Skin of body (tissue), 3 donors: ENCODE measurements at places on chromosomes 5 and 9. TPM values are rescaled to one million over a fixed set of nuclear protein-coding genes. Genes with fewer than 3 reads are reported as not detected.

NOXA1 gene
- total RNA-seq, result 0.30 TPM

PAX5 gene
- total RNA-seq, result 0.30 TPM

CDC25C gene
- total RNA-seq, result 3.5 TPM

RCL1 gene
- total RNA-seq, result 25.0 TPM

PRDM9 gene
- total RNA-seq, result not detected

MEIKIN gene
- not detected for total RNA-seq

DPYSL3 gene
- total RNA-seq, result 71.4 TPM

LCN9 gene
- total RNA-seq, result not detected

TSSK1B gene
- total RNA-seq, result 0.10 TPM

PCDHB4 gene
- total RNA-seq, result 1.6 TPM

GRCh38 chr5:133843911-133844310 lies 124.5 kb downstream of the C5orf15 start:
- no peak for DNase-seq

DNA sequence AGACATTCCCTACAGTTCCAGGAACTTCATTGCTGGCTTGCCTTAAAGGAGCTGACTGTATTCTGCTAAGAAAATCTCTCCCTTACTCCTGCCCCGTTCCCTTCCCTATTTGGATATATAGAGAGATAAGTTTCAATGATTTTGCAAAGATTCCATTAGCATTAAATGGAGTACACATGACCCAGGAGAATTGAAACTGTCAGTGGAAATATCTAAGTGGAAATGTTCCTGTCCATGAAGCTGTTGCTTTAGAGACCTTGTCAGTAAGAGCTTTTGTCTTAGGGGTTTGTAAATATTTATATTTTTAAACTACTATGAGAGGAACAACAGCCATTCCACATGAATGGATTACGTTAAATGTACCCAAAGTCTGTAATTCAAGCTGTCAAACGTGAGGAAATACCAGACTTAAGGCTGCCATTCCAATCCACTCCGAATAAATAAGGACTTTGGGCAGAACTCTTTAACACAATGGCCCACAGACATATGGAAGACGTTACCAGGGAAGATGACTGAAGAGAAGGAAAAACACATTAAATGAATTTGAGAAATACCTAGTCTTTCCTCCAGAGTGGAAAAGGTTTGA lies 387.1 kb upstream of the PAPPA start:
- DNase-seq, result no peak

DNA sequence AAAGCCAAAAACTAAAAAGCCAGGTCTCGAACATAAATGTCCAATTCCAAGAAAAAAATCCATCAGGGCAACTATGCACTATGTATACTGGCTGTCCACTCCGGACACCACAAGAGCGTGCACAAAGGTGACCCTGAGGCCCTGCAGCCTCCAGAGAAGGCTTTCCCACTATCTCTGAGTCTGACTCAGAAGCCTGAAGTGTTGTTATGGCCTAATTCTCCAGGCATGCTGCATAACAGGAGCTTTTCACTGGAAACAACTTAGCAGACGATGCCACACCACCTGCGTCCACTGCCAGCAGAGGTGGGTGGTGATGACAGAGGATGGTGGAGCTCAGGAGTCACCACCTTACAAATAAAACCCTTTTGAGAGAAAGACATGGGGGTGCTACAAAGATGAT lies 63.7 kb downstream of the HABP4 start:
- no peak for DNase-seq

- no peak for DNase-seq
Observed at GRCh38 chr9:89037346-89037745, 46.1 kb downstream of the S1PR3 start.

DNA sequence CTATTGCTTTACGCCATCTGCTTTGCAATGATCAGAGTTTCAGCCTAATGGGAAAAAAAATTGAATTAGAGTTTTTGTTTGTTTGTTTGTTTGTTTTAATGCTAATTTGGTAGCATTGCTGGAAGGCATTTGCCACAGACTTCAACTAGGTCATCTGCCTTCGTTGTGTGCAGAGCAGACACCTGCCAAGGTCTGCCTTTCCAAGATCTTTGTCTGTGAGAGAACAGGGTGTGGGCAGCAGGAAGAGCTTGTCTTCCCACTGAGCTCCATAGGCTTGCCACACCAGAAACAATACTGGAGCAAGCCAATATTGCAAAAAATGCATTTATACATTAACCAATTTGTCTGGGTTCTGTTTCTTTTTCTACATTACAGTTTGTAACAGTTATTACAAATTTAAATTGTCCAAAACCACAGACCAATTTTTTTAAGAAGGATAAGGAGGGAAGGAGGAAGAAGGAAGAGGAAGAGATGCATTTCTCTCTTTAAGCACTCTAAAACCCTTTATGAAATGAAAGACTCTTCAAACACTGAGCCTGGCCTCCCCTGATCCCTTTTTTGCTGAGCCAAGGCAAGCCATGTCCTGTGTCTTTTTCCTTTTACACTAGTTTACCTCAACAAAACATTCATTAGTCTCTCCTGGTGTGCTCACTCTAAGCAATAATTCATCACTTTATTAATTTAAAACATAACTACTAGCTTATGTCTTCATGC lies 210.5 kb downstream of the SNX18 start:
- no peak for DNase-seq

GRCh38 chr5:120457839-120458507 lies 6.1 kb upstream of the PRR16 start:
- no peak for DNase-seq

GRCh38 chr5:80474929-80475328 lies 13.0 kb upstream of the FAM151B start:
- DNase-seq, result no peak

DNA sequence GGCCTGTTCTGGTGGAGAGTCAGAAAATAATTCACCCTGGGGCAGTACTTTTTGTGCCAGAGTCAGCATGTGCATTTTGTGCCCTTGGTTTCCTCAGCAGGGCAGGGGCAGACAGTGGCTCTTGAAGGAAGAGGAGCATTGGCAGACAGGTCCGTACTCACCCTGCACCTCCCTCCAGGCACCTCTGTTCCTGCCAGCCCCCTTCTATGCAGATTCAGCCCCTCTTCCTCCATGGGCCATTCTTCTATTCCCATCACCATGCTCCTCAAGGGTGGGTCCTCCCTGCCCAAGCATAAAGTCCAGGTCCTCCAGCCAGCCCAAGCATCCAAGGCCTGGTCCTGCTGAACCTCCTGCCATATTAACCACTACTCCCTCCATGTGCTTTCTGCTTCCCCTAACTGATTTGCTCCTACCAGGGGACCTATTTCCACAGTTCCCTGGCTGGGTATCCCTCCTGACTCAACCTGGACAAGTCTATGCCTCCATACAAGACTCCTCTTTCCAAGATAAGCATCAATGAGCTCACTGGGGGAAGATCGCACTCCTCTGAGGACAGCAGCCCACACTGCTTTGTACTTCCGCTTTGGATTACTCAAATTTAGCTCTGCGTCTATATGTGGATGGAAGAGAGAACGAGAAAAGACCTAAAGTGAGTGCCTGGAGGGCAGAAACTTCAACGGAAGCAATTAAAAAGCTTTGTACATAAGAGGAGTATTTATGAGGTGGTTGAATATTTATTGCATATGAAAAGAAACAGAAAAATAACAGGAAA lies 9.3 kb upstream of the ACSL6 start:
- no peak for DNase-seq

- no peak for DNase-seq
Observed at GRCh38 chr9:134477342-134477925, 151.2 kb downstream of the RXRA start.

DNA sequence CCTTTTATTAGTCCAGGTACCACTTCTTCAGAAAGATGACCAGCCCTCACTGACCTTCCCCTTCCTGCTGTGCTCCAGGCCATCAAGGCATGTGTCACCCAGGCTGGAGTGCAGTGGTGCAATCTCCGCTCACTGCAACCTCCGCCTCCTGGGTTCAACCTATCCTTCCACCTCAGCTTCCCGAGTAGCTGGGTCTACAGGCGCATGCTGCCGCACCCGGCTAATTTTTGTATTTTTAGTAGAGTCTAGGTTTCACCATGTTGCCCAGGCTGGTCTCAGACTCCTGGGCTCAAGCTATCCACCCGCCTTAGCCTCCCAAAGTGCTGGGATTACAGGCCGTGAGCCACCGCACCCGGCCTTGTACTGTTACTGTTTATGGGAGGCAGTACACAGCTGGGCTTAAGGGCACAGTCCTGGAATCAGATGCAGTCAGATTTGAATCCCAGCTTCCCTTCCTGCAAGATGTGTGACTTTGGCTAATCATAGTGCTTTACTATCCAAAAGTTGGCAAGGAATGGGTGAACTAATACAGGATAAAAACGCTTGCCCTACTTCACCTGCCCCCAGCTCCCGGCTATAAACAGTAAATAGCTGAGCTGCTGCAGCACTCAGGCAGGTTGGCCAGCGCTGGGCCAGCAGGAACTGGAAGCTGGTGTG lies 483 bp upstream of the EIF4EBP3 start:
- DNase-seq, result no peak

DNA sequence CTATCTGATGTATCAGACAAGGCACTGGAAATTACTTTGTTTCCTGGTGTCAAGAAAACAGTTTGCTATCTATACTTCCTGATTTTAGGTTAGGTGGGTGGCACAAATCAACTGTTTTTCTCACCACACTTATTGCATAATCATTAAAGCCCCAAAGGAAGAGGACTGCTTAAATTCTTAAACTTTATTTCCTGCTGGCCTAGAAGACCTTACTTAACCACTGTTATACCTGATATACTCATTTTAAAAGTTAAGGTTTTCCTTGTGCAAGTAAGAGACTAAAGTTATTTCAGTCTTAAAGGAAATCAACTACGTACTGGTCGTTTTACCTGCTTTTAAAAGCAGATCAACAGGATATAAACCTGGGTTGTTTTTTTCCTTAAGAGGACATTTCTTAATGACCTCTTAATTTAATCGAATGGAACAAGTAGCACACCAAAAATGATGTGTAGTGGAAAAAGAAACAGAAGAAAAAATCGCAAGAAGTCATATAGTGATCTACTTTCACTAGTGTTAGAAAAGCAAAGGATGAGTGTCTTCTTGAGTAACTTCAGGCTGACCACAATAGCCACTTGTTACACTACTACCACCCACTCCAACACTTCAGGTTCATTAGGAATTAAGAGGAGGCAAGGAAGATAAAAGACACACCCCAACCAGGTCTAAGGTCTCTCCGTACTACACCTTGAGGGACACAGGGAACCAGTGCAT lies 974 bp downstream of the CLINT1 start:
- no peak for DNase-seq

DNA sequence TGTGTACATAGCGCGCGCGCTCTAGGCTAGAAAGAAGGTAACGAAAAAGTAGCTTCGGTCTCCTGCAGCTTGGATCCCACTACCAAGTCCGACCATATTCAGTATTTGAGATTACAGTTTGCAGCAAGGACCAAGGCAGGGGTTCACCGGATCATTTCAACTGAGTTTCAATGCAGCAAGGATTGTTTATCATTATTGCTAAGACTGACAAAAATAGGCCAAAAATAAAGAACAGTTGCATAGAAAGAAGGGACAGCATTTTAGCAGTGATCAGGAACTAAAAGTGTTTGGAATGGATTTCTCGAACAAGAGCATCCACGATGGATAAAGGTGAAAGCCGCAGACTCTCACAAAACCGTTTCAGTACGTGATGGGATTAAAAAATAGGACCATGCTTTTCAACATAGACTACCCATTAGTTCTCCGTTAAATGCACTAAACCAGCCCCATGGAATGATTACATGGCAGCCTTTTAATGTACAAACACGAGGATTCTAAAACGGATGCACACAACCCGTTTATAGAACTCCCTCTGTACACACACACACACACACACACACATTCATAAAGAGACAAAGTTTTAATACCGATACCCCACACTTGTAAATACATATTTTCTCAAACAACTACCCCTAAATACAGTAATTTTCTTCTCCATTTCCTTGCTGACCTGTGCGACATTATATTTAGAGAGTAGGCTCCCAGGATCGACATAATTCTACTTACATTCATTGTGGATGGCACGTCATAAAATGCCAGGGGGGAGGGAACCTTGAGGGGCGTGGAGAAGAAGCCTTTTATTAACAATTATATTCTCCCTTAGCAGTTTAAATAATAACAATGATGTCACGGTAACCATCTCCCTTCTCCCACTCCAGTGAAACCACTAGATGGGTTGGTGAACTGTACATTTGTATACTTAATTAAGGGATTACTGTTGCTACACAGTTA lies 197.1 kb downstream of the MEF2C start:
- no peak for DNase-seq

GRCh38 chr5:67578011-67578410 lies 381.4 kb upstream of the CD180 start:
- peak; percentile 22 for DNase-seq

- DNase-seq, result no peak
Observed at GRCh38 chr9:73680831-73681230, 529.2 kb downstream of the ANXA1 start.

GRCh38 chr5:179267671-179268083 lies 77.6 kb downstream of the ADAMTS2 start:
- no peak for DNase-seq

DNA sequence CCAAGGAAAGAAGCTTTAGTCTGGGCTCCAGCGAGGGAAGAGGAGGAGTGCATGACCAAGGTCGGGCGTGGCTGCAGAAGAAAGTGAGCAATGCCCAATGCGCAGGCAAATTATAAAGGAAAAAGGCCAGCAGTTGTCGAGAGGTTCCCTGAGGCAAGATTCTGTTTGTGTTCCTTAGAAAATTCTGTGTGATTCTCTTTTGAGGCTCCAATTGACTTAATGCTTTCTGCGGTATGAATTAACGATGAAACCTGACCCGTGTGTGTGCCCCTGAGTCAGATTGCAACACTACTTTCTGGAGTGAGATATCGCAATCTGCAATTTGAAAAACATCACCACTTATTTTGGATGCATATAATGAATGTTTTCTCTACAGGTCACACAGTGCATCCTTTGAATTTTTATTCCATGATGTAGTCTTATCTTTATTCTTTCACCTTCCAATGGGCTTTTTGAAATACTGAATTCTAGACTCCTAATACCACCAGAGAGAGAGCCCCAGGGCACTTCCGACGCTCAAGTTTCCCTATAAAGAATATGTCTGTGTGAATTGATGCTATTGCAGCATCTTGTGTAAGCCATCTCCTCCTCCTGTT lies 117.9 kb upstream of the IL6ST start:
- DNase-seq, result no peak

GRCh38 chr9:33703430-33704102 lies 91.8 kb upstream of the PRSS3 start:
- DNase-seq, result no peak

DNA sequence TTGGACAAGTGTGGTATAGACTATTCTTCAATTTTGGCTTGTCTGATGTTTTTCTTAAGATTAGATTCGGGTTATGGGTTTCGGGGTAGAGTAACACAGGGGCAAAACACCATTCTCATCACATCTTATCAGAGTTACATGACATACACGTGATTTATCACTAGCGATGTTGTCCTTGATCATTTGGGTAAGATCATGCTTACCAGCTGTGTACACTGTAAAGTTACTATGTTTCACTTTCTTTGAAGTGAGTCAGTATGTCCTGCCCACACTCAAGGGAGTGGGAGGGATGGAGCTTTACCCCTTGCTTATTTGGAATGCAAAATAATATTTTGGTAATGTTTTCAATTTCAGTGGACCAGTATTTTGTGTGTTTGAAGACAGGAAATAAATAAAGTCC lies 101.8 kb upstream of the TAF11L2 start:
- DNase-seq, result no peak

- no peak for DNase-seq
Observed at GRCh38 chr5:135718151-135718550, 116.3 kb upstream of the SLC25A48 start.

GRCh38 chr9:69759021-69759420 lies 790 bp downstream of the PTAR1 start:
- DNase-seq, result peak; percentile 36
